Heart right ventricle (tissue), 16 donors: ENCODE measurements at places on chromosomes 16 and 17. TPM values are rescaled to one million over a fixed set of nuclear protein-coding genes. Genes with fewer than 3 reads are reported as not detected.

DNA sequence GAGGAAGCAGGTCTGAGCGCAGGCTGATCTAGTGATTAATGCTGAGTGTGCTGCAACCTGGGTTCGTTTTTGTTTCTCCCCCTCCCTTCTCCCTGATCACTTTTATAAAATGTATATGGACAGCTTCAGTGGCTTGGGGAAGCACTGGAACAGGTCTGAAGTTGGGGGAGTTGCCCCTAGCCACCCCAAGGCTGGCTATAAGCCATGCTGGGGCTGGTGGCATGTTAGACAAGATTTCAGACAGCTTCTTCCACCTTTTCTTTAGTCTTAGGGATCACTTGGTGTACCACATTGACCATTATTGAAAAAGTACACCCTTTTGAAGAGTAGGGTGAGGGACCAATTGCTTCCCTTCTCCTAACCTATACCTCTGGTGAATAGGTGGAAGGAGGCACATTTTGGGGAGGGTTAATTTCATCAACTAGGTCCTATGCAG lies 3.8 kb upstream of the VAC14 start:
- no peak for DNase-seq

GRCh38 chr17:76196675-76197074 lies 43.6 kb downstream of the RNF157 start:
- peak; percentile 73 for DNase-seq

GRCh38 chr17:28043296-28043695 lies 819 bp downstream of the NLK start:
- no peak for DNase-seq

Gene MPV17L
- total RNA-seq: 5.0 TPM

Gene AARS1
- total RNA-seq: 59.1 TPM
